ENCODE measurements at places on chromosomes 7 and 10. TPM values are rescaled to one million over a fixed set of nuclear protein-coding genes. Genes with fewer than 3 reads are reported as not detected.

DNA sequence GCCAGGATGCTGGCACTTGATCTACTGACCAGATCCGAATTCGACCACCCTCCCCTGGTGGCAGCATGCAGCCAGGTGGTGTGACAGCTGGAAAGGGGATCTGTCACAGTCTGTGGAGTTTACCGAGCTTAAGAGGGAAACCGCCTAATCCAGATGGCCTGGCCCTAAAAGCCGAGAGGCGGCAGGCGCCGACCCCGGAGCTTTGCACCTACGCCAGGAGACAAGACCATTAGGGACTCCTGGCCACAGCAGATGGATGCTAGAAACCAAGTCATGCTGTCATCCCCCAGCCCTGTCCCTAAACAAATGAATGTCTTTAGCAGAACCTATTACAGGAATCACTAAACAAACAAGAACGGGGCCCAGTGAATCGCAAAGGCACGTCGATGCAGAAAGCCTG is 27.7 kb downstream of the RCC1L start:
- no peak for DNase-seq

DNA sequence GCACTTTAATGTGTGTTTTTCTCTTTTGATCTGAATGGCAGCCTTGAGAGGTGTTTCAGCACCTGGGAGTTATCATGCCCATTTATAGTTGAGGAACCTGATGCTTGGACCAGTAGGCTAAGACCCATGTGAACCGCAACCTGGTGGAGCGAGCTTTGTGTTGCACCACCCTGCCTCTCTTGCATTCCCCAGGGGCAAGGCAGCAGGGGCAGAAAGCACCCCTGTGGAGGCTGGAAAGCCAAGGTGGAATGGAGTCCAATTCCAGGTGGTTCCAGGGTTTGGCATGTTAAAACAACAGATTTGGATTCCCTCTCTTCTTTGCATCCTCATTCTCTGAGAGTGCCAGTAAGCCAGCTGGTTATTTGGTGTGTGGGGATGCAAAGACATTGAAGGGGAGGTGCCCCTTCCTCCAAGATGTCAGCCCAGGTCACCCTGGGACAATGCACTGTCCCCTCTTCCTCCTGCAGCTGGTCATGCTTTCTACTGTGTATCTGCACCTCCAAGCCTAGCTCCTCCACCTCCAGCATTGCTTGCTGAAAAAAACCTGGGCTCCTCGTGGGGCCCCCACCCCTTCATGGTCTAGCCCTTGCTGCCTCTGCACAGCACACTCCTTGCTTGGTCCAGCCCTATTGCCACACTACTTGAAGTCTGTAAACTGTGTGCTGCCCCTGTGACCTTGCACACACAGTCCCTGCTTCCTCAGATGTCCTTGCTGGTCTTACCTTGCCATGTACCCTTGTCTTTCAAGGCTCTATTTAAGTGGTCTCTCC is 5.6 kb upstream of the CDH23 start:
- DNase-seq = no peak

DNA sequence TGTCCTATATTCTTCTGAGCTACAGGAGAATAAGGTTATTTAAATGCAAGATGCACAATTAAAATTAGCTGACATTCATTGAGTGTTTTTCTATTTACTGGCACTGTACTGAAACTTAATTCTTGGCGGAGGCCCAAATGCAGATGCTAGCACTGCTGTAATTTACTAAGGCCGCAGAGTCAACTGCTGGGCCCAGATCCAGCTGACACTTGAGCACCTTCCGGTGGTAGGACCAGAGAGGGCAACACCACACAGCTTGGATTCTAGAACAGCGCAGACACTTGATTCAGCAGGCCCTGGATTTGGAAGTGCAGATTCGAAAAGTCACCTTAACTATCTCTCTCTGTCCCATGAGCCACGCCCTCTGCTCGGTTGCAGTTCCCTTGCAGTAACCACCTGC is 228.6 kb upstream of the TMEM72 start:
- DNase-seq = no peak

DNA sequence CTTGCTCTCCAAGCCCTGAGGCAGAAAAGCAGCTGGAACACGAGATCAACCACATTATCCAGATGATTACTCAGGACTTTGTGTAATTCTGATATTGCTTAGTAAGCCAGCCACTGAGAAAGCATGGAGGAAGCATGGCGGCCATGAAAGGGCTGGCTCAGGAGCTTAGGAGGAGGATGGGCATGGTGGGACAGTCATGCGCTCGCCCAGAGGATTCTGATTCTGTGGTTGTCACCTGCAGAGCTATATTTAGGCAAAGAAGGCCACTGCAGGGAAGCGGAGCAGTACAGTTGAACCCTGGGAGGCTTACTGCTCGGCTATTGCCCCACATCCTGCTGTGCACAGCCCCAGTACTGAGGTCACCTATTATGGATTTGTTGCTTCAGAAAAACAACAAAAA is 128.8 kb upstream of the DNAJB12 start:
- no peak for DNase-seq

Gene CRHR2
- not detected for total RNA-seq
